HS-27A (cell line): ENCODE measurements at places on chromosomes 12 and 14.

DNA sequence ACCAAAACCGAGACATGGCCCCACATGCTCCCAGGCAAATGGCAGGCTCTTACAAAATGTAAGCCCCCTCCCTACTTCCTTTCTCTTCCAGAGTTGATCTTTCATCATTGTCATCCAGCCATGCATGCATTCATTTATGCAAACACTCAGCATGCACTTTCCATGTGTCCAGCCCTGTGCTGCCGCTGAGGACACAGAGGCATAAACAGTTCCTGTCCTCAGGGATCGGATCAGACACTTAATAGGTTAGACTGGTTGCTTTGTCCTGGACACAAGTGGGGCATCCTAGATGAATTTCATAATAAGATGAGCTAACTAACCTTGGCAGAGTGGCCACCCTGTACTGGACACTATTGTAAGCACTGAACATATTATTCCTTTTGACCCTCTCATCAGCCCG, 23.1 kb downstream of the PRIMA1 start:
- no peak for DNase-seq

GRCh38 chr14:22668417-22668816, 24.3 kb upstream of the OR6J1 start:
- DNase-seq: no peak

DNA sequence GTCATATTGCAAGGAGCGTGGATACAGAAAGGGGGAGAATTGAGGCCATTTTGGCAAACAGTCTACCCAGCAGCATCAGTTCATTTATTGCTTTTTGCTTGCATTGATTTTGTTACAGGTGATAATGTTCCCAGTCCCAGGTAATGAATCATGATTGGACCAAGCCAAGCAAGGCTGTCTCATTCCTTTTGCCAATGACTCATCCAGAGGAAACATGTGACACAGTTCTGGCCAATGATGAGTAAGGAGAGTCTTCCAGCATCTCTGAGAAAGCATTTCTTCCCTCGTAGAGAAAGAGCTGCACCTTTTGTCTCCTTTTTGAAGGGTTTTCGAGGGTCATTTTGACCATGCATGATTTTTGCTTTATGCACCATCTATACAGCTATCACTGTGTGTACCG, 68.2 kb downstream of the SLC15A4 start:
- no peak for DNase-seq

GRCh38 chr12:25859976-25860375, 98.5 kb upstream of the RASSF8 start:
- DNase-seq: no peak

DNA sequence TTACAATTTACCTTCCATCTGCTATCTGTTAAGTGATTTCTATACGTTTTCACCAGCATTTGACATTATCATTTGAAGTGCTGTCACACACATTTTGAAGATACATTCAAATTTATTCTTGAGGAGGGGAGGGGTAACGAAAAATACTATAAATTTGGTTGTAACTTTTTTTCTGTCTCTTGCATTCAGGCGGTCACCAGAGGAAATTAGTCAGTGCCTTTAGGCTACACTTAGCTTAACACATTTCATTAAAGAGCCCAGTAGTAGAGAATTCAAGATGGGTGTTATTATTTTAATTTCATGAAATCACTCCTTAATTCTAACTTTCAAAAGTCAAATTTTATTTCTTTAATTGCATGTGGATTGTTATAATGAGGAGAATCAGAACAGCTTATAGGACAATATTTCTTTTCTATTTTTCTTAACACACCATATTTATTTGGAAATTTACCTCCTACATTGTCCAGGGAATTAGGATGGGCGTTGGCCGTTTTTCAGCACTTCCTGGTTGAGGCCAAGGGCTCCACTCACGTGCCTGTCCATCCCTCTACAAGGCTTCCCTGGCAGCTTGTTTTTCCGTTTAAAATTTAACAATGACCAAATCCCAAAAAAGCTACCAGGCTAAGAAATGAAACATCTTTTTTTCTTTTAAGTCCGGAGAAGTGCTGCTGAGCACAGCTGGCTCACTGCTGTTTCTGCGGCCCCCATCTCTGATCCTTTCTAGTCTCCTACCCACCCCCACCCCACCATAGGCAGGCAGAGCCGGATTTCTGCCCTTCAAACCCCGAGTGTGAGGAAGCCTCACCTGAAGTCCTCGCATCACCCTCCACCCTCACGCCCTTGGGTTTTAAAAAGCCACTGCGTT, 1.1 kb upstream of the FAR2 start:
- DNase-seq: no peak

DNA sequence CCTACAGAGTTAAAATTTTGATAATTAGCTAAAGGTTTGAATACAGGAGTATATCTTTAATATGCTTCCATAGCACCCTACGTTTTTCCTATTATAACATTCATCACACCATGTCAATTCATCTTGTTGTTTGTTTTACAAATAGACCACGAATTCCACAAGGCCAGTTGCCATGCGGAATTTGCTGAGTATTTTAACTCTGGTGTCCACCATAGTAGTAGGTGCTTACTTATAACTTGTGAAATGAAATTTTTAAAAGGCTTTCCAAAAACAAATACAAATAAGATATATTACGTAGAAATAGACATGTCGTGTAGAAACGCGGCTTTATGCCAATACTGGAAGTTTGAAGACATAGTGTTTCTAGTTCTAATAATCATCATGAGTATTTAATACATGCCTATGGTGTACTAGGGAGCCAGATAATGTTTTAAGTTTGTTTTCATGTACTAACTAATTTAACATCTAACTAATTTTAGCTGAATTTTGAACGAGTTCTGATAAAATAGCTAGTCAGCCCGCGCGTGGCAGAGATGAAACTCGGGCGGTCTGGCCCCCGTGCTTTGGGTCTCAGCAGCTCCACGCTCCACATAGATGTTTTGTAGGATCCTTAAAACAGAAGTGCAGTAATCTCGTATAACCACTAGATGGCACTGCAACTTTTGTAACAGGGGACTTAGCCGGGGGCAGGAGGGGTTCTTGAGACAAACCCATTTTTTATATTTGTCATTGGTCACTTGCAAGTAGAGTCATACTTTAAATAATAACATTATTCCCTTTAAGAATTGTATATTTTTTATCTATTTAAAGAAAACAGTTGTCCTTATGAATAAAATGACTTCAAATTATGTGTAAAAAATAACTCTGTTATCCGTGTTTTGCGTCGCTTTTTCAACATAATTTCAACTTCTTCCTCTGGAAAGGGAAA, 10.2 kb downstream of the CD69 start:
- DNase-seq: peak; percentile 23

DNA sequence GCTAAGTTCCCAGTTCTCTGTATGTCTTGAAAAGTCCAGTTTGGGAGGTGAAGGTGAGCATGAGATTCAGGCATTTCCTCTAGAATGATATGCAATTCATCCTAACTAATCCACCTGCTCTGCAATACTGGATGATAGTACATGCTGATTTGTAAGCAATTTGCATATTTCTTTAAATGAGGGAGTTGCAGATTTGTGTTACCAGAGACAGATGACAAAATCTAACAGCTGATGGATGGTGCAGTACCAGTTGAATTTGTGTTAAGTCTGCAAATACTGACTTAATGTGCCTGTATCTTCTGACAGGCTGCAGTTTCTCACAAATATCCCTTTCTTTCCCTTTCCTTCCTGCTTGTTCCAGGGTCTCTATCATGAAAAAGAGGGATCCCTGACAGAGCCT, 76.4 kb upstream of the MBIP start:
- no peak for DNase-seq

DNA sequence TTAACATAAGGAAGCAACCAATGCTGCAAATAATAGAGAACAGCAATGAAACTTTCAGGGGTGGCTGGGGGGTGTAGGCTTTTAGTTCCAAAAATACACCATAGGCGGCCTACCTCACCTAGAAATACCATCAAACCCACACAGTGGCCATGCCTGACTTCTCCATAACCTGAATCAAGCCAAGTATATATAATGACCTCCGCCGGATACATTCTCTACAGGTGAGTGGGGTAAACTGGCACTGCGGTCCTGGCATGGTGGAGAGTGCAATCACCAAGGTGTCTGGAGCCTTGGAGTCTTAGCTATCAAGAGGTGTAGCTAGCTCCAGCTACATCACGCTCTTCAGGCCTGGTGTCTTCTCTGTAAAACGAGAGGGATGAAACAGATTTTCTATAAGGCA, 1.2 kb downstream of the ZBTB25 start:
- DNase-seq: no peak

GRCh38 chr14:100306998-100307765, 938 bp upstream of the SLC25A29 start:
- DNase-seq: no peak

DNA sequence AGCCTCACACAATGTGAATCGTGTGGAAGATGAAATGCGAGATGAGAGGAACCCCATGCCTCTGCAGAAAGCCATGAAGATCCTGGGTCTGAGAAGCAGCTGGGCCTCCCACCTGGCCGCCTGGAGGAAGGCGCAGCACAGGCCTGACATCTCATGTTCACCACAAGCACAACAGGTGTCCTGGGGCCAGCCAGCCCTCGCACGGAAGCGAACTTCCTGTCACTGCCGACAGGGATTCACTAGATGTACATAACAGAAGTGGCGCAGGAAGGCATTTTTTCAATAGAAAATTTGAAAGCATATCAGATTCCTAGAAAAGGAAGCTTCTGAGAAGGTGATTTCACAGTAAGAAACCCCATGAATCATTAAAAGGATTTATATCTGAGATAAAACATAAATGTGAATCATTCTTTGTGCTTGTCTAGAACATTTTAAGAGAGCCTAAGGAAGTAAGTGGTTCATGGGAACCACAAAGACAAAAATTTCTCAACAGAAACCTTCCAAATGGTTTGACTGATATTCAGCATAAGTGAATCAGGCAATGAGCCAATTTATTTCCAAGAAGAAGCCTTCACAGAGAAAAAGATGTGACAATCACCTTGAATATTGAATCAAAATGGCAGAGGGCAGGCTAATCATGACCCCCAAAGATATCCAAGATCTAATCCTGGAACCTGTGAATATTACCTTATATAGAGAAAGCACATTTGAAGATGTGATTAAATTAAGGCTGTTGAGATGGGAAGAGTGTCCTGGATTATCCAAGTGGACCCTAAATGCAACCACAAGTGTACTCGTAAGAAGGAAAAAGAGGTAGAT, 311.9 kb downstream of the DUSP6 start:
- no peak for DNase-seq

GRCh38 chr14:39266525-39266870, 32.8 kb downstream of the MIA2 start:
- no peak for DNase-seq

- DNase-seq: no peak
These were observed 5.7 kb downstream of the GNG2 start for GRCh38 chr14:51865953-51866747.

- no peak for DNase-seq
These were observed 4.2 kb downstream of the MLXIP start for GRCh38 chr12:122082621-122083356.

GRCh38 chr12:89231686-89232085, 120.6 kb downstream of the DUSP6 start:
- DNase-seq: no peak

- no peak for DNase-seq
These were observed 11.5 kb downstream of the NKX2-1 start for GRCh38 chr14:36508418-36509068.

DNA sequence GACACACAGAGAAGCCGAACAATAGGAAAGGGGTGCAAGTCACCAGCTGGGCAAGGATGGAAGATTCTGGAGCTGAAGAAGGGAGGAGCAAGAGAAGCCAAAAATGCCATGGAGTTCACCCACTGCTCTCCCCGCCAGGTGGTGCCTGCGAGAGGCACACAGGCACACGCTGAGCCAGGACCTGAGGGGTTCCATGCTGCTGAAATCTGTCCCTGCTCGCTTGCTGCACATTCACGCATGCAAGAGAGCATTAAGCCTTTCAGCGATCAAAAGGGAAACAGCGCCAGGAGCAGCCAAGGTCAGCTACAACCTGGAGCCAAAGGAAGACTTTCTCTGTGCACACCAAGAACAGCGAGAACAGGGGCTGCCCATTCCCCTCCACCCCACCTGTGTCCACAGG, 104.1 kb downstream of the ANO2 start:
- no peak for DNase-seq

GRCh38 chr12:102728506-102729242, 188.4 kb downstream of the PAH start:
- no peak for DNase-seq

DNA sequence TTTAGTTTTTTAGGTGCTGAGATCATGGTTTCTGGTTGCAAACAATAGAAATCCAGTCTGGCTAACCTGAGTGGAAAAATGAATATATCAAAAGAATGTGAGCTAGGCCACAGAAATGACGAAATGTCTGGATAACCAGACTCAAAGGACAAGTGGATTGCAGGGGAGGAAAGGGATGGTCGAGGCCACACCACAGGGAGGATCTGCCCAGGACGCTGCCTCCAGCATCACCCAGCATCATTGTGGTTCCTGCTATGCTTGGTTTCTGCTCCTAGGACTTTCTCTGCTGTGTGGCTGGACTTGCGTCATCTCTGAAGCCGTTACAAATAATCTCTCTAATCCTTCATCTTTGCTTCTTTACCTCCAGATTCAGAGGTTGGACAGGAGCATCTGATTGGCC, 80.4 kb downstream of the TTC8 start:
- DNase-seq: no peak

DNA sequence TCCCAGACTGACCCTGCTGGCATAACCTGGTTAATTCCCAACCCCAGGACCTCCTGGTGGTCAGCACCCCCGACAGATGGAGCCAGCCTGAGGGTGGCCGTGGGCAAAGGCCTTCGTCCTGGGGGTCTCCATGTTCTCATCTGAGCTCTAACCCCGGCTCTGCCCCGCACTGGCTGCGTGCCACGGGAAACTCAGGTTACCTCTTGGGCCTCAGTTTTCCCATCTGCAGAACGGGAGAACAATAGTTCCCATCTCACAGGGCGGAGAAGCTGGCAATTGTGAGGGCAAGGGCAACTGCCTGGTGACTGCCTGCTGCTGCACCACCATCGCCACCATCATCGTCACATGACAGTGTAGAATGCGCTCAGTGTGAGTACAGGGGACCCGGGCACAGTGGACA, 77.9 kb downstream of the RFLNA start:
- no peak for DNase-seq

GRCh38 chr14:21964180-21964579, 290.6 kb upstream of the OR4E1 start:
- DNase-seq: no peak

- DNase-seq: no peak
These were observed 299.7 kb upstream of the FBXO33 start for GRCh38 chr14:39731912-39732311.

DNA sequence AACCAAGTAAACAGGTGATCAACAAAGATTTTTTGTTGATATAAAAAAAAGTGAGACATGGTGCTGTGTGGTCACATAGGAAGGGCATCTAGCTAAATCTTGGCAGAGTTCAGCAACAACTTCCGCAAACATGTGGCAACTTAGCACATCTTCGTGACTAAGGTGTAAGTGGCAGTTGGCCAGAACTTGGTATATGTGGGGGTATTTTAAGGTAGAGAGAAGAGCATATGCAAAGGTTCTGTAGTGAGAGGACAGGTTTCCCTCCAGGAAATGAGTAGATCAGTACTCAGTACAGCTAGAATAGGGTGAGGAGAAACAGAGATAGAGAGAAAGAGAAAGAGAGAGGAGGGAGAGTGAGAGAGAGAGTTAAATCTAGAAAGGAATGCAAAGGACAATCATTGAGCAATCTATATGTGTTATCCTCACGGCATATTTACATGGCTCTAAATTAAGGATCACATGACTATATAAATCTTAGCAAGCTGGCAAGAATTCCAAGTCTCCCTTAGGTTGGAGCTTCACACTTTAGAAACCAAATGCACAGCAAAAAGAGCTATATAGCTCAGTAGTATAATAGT, 227.7 kb upstream of the HMGA2 start:
- no peak for DNase-seq
